ENCODE measurements at places on chromosomes 2 and 18.
A peak's percentile ranks its signal among the peaks of the same experiment; 100 is the strongest.

GRCh38 chr2:186485576-186485870 lies 537 bp upstream of the ZC3H15 start:
- DNase-seq = no peak

GRCh38 chr2:231924889-231925275 lies 1.3 kb downstream of the NPPC start:
- peak; percentile 22 for DNase-seq

DNA sequence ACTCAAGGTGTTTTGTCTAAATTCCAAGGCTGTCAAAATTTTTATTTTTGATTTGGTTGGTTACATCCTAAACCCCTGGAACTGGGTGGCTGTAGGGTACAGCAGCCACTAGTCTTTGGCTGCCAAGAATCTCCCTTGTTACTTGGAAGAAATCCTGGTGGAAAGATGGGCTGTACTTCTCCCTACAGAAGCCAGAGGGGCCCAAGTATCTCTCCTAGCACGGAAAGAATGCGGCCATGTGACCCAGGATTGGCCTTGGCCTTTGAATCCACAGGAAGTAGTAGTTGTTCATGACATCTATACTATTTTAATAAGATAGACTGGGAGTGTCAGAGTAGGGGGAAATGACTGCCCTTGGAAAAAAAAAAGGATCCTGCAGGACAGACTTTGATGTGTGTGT lies 54.4 kb upstream of the MYO3B start:
- DNase-seq = no peak

DNA sequence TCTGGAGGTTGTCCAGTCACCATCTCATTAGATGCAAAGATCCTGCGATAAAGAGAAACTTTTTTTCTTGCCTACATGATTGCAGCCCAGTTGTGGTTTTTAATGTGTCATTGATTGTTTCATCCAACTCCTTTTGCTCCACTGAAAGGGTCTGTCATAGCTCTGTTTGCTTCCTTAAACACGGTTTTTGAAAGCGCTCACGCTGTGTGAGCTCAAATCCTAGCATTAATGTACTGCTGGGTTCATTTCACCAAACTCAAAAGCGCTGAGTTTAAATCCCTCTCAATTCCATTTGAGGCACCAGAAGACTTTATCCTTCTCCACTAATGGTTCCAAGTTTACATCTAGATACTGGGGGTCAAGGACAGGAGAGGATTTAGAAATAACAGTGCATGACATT lies 53.6 kb downstream of the CDK15 start:
- DNase-seq = no peak

DNA sequence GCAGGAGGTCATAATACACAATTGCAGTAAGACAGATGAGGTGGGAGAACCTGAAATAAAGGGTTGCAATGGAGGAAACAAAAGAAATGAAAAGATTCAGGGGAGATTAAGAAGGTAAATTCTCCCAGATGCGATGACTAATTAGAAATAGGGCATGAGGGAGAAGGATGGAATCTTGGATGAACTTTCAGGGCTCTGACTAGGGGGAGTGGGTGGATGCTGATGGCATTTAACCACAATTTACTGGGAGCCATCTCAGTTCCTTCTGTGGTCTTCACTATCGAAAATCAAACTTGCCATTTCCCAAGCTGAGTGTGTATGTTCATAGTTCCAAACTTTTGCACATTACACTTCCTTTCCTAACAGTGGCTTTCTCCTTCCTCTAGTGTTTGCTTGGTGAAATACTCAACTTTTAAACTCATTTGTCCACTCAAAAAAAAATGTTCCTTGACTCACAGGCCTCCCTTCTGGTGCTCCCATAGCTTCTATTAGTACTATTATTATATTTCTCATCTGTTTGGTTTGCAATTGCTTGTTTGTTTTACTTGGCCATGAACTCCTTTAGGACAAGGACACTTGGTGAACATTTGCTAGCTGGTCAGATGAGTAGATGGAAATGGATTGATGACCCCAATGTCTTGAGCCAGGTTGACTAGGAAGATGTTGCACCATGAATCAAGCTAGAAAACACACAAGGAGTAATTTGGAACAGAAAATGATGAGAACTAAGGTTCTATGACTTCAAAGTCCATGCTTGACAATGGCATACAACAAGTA lies 178.5 kb downstream of the DIS3L2 start:
- DNase-seq = no peak

- DNase-seq = no peak
These were observed 36.0 kb upstream of the HDAC4 start for GRCh38 chr2:239436669-239437335.

GRCh38 chr2:47838686-47839085 lies 55.7 kb downstream of the MSH6 start:
- DNase-seq = no peak

DNA sequence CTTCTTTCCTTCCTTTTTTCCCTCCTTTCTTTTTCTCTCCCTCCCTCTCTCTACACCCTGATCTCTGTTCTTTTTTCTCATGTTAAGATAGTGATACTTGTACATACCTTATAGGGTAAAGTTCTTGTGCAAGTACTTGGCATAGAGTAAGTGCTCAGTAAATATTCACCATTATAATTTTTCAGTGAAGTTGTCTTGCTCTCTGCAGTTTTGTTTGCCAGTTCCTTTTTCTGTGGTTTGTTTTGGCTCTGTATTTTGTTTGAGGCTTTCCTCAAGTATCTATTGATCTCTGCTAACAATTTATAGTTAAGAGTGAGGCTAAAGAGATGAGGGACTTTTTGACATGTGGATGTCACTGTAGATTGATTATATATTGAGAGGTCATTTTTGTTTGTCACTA lies 48.0 kb downstream of the MTX2 start:
- DNase-seq = no peak

DNA sequence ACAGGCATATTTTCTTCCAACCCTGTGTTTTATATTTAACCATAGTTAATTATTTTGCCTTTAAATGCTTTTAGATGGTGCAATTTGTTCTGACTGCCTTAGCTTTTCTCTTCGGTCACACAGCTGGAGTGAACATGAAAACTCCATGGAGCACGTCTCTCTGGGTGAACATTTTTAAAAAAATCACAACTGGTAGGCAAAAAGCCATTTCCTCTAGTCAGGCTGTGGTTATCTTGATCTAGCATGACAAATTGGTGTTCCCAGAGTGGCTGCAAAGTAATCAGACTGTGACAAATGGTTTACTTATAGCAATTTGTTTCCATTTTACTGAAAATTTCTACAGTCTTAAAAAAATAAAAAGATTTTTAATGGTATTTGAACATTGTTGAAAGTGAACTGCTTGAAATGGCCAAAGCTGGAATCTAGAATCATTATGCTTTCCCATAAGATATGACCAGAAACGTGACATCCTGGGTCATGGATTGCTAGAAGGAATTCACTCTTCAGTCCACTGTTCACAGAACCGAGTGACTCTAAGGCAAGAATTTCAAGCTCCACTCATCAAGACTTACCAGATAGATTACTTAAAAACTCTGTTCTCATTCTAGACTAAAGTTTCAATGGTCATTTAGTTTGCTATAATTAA lies 703.6 kb downstream of the CPS1 start:
- DNase-seq = peak; percentile 74

GRCh38 chr2:160367887-160368286 lies 125.7 kb downstream of the RBMS1 start:
- DNase-seq = peak; percentile 86

DNA sequence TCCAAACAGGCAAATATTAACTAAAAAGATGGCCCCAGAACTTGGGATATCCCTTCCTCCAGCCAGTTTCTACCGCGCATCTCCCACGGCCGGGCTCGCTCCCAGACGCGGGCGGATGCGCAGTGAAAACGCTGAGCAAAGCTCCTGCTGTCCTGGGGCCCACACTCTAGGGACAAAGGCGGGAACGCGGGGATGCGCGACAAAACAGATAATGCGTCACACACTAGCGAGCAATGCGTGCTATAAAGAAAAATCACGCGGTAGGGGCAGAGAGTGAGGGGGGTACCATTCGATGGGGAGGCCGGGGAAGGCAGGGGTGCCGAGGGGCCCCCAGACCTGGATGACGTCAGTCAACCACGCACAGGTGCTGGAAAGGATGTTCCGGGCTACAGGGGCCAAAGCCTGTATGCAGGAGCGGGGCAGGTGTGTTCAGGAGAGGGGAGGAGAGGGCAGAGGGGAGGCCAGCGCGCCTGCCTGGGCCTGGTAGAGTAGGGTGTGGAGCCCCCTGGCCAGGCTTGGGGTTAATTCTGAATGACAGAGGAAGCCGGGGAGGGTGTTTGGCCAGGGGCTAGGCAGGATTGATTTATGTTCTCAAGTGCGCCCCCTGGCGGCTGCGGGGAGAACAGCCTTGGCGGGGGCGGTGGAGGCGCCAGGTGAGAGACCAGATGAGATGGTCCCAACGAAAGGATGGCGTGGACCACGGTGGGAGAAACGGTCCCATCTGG lies 14.9 kb upstream of the ITM2C start:
- DNase-seq = no peak

DNA sequence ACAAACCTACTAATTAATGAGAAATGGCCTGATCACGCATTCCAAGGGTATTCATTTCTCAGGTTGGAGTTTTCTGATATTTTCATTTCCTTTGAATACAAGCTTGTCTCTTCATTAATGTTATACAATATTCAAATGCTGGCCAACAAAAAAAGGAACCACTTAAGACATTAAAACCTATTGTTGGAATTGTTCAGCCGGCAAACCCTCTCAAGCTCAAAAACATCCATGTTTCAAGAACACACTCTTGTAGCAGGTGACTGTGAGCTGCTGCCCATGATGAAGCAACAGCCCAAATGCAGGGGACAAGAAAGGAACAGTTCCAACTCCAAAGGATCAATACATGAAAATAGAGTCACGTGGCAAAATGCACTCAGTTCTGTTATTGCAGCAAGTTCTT lies 454.5 kb downstream of the BCL11A start:
- DNase-seq = no peak

- DNase-seq = peak; percentile 65
These were observed 18.7 kb upstream of the DUSP2 start for GRCh38 chr2:96163768-96164429.

DNA sequence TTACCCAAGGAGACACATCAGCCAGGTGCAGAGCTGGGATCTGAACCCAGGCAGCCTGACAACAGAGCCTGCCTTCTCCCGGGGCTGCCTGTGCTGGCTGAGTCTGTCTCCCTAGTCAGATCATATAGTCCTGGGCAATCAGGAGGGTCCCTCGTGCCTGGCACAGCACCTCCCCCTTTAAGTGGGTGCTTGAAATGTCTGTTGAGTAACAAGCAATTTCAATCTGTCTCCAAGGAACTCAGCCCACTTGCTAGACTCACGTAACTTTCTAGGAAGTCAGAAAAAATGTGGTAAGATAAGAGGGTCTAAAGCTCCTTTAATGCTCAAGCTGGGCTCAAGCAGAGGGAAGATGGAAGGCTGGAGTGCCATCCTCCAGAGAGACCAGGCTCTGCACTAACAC lies 51.9 kb downstream of the REEP1 start:
- no peak for DNase-seq

- DNase-seq = no peak
These were observed 6.7 kb downstream of the MIB1 start for GRCh38 chr18:21747268-21747667.

DNA sequence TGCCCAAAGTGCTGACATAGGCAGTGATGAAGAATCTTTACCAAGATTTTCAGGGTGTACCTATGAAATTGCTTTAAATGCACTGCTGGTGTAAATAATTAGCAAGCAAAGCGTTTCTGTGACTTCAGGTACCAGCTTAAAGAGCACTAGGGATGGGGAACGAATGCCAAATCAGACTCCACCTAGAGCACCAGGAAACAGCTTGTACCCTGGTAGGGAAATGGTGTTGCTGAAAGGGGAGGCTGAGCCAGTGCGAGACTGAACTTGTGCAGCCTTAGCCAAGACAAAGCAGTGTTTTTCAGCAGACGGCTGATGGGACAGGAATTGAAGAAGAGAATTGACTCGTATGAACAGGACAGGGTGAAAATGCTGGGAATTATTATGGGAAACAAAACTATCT lies 65.6 kb downstream of the TWSG1 start:
- DNase-seq = no peak

GRCh38 chr2:138827426-138828054 lies 47.4 kb upstream of the NXPH2 start:
- peak; percentile 82 for DNase-seq

- DNase-seq = no peak
These were observed 250.7 kb downstream of the GBX2 start for GRCh38 chr2:235917506-235917905.

- DNase-seq = no peak
These were observed 146.2 kb upstream of the MSH6 start for GRCh38 chr2:47636596-47637264.

GRCh38 chr2:29747786-29748470 lies 173.5 kb downstream of the ALK start:
- DNase-seq = peak; percentile 62

GRCh38 chr18:48452861-48453323 lies 43.7 kb upstream of the ZBTB7C start:
- DNase-seq = no peak

DNA sequence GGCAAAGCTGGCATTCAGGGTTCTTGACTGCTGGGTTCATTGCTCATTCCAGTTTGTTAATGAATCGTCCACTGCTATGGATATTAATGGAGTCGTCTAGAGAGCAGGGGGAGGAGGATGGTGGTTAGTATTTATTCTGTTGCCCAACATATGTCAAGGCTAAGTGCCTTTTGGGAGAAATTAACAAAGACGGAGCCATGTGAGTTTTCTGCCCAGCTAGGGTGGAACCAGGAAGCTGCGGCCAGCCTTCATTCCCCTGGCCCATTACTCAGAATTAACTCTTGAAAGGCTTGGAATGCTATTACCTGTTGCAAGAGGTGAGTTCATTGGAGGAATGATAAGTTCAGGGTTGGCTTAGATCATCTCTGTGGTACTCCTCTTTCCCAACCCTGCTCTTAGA lies 19.3 kb downstream of the IGFBP2 start:
- no peak for DNase-seq

GRCh38 chr2:73984922-73985307 lies 205 bp downstream of the TET3 start:
- peak; percentile 47 for DNase-seq

GRCh38 chr18:66632756-66633155 lies 28.9 kb upstream of the CDH19 start:
- no peak for DNase-seq

DNA sequence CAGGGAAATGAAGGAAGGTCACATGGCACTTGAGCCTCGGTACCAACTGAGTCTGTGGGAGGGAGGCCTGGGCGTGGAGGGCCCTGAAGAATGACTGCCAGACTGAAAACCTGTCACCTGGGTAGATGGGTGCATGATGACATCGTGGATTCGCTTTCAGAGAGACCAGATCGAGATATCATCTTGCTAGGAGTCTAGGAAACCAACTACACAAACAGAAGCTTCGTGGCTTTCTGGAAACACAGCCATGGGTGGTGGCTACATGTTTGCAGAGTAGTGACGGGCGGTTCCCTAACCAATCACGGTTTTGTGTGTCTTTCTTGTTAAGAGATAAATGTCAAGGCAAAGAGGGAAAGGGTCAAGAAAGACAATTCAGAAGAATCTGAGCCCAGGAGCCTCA lies 155.0 kb downstream of the EIPR1 start:
- no peak for DNase-seq

GRCh38 chr2:237391140-237391539 lies 22.8 kb downstream of the COL6A3 start:
- DNase-seq = no peak

- DNase-seq = peak; percentile 37
These were observed 100.7 kb upstream of the CCDC195 start for GRCh38 chr2:224816816-224817215.

Data from SJCRH30 (cell line).